GM12864 (cell line): ENCODE measurements at places on chromosomes 7 and 10.
A peak's percentile ranks its signal among the peaks of the same experiment; 100 is the strongest.

DNA sequence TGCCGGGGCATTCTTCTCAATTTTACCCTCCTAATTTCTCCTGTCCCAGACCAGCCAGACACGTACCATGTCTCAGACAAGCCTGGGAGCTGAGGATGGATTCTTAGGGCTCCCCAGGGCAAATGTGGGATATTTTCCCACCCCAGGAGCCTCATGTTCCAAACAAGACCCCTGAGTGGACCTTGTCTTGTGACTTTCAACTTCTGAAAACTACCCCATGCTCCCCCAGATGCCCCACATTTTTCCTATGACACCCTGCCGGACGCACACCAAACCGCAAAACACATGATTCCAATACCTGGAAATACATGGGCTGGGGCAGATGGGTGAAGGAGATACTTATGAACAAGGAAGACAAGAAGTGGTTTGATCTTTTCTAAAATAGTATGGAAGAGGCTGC, 874 bp downstream of the GIMAP5 start:
- DNase-seq = no peak

DNA sequence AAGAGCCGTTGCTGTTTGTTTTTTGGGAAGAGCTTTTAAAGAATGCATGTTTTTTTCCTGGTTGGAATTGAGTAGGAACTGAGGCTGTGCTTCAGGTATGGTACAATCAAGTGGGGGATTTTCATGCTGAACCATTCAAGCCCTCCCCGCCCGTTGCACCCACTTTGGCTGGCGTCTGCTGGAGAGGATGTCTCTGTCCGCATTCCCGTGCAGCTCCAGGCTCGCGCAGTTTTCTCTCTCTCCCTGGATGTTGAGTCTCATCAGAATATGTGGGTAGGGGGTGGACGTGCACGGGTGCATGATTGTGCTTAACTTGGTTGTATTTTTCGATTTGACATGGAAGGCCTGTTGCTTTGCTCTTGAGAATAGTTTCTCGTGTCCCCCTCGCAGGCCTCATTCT, 31.6 kb downstream of the PFKFB3 start:
- no peak for DNase-seq

DNA sequence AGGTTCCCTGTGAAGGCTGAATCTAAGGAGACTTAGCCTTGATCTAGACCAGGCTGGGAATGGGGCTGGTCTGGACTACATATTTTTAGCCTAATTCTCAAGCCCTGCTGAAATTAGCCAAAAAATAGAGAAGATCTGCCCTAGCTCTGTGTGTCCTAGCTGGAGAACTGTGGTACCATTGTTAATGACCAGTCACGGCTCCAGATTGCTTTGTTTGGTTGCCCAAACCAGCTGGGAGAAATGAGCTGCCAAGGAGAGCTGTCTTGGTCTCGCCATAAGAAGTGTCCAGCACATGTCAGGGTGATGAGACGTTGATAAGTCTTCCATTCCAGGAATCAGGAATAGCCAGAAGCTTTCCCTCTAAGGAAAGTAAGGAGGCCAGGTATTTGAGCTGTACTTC, 20.7 kb downstream of the GBX1 start:
- DNase-seq = no peak

DNA sequence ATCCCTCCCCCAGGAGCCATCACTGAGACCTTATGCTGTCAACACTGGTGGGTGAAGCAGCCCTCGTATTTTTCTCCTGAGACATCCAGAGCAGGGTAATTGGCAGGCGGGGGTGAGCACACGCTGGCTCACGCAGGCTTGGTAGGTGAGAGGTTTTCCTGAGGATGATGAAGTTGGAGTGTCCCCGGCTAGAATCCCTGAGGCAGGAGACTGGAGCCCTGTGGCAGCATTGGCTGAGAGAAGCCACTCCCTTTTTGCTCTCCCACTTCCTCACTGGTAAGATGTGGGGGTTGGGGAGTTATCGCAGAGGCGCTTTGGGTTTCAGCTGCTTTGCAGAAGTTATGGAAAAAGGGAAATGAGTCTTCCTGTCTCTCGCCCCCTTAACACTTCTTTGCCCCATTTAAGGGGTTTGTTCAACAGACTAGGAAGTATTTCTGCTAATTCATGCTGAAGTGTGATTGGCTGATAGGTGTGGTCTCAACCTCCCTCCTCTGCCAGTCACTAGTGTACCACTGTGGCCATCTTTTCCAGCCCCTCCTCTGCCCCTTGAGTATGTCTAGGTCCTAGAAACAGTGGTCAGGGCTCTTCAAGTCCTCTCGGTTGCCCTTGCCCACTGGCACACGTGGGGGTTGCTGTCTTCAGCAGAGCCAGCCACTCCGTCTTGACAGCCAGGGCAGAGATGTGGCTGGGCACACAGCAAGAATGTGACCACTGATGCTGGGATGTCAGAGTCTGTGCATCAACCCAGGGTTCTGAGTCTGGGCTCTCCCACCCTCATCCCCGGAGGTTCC, 5.7 kb downstream of the ARPC1B start:
- DNase-seq = peak; percentile 89

DNA sequence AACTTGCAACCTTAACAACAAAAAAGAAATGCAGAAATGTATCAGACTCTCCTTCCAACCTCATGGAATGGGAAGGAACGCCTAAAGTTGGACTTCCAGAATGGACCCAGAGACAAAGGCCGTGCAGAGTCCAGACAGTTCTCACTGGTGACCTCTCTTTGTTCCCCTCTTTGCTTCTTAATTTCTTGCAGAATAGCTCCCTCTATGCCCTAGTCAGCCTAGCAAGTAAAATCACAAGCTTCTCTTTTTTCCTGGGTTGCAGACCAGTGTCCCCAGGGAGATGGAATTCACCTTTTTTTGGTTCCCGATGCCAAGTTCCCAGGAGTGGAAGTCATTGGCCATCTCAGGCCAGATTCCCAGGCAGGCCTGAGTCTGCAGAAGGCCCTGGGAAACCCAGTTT, 278.0 kb downstream of the CCSER2 start:
- DNase-seq = no peak

DNA sequence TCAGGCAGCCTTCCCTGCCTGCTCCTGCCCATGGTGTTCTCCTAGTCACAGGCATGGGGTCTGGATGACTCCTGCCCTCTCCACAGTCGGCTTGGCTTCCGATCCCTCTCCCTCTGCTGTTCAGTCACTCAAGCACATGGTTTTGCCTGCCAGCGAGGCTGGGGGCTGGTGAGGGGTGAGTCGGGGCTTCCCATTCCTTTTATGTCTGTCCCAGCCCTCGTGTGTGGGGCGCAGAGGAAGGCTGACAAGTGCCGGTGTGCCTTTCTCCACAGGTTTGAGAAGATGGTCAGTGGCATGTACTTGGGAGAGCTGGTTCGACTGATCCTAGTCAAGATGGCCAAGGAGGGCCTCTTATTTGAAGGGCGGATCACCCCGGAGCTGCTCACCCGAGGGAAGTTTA, 40.1 kb downstream of the TACR2 start:
- DNase-seq = no peak

GRCh38 chr7:45123913-45124710, 12.6 kb upstream of the TBRG4 start:
- no peak for DNase-seq

GRCh38 chr7:82430500-82431465, 12.8 kb downstream of the CACNA2D1 start:
- DNase-seq = no peak

DNA sequence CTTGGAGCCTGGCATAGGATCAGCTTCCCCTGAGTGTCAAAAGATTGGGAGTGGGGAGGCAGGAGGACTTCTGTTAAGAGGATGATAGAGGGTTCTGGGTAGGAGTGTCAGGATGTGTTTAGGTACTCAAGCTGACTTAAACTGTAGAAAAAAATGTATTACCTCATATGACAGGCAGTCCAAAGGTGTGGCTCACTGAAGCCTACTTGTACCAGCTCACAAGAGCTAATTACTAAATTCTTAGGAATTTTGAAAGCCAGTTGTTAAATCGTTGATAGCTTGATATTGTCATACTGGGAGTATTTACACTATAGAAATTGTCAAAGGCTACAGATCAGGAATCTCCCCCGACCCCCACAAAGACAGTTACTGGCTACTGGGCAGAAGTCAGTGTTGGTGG, 32.1 kb downstream of the FAS start:
- no peak for DNase-seq

DNA sequence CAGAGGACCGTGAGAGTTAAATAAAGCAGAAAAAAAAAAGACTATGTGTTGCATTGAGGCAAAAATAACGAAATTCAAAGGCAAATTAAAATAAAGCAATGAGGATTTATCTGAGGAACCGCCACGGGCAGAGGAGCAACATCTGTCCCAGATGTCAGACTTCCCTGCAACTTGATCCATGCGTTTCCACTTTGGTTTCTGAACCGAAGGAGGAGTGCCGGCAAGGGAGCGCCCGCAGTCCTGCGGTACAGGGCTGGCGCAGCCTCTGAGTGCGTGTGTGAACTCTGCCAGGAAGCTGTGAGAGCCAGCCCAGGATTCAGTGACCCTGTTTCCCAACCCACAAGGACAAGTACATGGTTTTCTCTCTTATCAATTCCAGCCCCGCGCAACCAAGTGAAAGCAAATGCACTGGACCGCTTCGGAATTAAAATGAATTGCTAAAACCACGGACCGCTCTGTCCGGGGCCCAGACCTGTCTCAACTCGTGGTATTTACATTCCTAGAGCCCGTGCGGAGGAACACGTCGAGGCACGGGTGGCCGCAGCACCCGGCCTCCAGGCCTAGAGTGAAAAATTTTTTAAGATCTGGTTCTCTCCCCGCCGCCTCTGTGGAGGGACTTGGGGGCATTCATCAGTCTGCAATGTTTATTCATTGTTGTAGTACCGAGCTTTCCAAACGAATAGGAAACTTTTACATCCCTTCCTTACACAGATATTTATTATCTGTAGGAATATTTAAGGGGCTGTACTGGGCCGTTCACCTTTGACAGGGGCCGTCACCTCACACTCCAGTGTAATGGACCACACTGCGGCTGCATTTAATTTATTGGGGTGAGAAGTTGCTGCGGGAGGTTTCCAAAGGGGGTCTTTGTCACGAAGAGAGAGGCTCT, 291.5 kb upstream of the NFE2L3 start:
- DNase-seq = no peak

- no peak for DNase-seq
Observed at GRCh38 chr7:127833641-127834040, 181.6 kb downstream of the SND1 start.

GRCh38 chr7:4200546-4201094, 481.5 kb upstream of the FOXK1 start:
- no peak for DNase-seq

GRCh38 chr10:103476046-103476768, 2.8 kb downstream of the CALHM3 start:
- peak; percentile 35 for DNase-seq

DNA sequence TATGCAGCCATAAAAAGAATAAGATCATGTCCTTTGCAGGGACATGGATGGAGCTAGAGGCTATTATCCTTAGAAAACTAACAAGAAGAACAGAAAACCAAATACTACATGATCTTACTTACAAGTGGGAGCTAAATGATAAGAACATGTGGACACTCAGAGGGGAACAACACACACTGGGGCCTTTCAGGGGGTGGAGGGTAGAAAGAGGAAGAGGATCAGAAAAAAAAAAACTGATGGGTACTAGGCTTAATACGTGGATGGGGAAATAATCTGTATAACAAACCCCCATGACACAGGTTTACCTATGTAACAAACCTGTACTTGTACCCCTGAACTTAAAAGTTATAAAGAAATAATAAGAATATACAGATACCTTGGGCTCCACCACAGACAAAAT, 514.2 kb downstream of the ARL4A start:
- DNase-seq = no peak

DNA sequence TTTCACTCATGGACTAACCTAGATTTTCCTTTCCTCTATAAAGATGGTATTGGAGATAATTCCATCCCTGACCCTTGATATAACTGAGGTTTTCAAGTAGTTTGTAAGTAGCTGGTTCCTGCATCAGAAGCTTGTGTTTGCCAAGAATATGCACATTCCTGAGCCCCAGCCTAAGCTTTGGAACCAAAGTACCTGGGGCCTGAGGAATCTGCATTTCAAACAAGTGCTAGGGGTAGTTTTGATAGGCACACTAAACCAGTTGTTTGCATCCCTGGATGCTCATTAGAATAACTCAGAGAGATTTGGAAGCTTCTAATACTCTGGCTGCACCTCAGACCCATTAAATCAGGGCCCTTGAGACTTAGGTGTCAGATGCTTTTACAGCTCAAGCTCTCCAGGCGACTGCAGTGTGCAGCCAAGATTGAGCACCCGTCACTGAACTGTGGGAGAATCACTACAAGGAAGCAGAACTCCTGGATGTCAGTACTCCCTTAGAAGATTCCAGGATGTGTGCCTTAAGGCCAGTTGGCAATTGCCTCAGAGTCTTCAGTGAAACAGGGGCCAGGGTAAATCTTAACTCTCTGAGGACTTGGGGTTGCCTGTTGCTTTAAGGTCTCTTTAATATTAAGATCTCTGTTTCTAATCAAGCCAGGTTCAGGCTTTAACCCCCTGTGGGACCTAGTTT, 565.0 kb downstream of the REEP3 start:
- no peak for DNase-seq

- DNase-seq = peak; percentile 96
Observed at GRCh38 chr7:47670729-47671128, 88.8 kb upstream of the TNS3 start.
